D721Med (cell line): ENCODE measurements at places on chromosomes 3 and 15.

DNA sequence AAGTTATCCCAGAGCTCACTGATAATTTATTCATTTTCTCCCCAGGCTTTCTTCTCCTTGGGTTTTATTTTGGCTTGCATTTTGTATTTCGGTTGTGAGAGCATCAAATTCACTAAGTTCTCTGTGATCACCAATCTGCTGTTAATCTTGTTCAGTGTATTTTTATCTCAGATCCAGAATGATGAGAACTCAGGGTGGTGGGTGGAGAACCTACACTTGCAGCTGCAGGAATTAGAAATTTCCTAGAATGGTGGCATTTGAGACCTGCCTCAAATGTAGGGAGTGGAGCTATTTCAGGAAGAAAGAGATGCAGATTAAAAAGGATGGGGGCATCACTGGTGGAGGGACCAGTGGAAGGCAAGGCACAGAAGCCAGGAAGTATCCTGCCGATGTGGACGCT lies 129.6 kb downstream of the OPA1 start:
- DNase-seq = no peak

DNA sequence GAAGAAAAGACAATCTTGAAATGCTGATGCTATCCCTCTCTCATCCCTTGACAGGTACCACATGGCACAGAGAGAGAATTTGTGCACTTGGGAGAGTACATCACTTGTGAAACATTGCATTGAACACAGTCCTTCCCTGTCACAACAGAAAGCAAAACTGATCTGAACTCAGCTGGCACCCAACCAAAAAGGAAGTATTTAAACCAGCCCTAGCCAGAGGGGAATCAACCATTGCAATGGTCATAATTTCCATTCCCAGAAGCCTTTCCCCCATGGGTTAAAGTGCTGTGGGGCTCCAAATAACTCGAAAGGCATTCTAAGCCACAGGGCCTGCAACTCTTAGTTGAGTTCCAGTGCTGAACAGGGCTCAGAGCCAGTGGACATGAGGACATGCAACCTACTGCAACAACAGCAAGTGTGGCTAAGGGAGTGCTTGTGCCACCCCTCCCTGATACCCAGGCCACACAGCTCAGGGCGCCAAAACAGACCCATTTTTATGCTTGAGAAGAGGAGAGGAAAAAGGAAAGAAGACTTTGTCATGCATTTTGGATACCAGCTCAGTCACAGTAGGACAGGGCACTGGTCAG lies 530.8 kb upstream of the BCHE start:
- DNase-seq = no peak

DNA sequence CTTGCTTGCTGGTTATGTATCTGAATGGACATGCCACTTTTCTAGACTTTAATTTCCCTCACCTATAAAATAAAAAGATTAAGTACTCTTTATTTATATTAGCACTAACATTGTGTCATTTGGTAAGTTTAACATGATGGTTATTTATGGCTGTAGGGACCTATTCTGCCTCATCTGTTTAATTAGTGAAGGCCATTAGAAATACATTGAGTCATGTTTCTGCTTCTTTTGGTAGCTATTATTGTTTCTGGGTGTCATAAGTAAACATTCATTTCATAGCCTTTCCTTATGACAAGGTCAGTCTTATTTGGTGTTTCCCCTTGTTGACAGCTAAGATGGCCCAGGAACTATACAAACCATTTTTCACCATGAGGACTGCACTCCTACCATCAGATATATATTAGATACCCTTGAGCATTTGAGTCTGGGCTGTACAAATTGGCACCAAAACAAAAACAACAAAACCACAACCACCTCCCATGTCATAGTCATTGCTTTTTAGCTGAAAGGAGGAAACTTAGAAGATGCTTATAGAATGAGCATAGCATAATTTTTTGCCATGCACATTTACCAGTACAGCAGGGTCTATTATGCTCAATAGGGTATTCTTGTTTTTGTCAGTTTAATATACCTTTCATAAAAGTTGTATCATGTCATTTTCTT lies 39.3 kb downstream of the SRP14 start:
- DNase-seq = no peak

- no peak for DNase-seq
Measured at GRCh38 chr3:126077754-126078153, 6.2 kb downstream of the SLC41A3 start.

DNA sequence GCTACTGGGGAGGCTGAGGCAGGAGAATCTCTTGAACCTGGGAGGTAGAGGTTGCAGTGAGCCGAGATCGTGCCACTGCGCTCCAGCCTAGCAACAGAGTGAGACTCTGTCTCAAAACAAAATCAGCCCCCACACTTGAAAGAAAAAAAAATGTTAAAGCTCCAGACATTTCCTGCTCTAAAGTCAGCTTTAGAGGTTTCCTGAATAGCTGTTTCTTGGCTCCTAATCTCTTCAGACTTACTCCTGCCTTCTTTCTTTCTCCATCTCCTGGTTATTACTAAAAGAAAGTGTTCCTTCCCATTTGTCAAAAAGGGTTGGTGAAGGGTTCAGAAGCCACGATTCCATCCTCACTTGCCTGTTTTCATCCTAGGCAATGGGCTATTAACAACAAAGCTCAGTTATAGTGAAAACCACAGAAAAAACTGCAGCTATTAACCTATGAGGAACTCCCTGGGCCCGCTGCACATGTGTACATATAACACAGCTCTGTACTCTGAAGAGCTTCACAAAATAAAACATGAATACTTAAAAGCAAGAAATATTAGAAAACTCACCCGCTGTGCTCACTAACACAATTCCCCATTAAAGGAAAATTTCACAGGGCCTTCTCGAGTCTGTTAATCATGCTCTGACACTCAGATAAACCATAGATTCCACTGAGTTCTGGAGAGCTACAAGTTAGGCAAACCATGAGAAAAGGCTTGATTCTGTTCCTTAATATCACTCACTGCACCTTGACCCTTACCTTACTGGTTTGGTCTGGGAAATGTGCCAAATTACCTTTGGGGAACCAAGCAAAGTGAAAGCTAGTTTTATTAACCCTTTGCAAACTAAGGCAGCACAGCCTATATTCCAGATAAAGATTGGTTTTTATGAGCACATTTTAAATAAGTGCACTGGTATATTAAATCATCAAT lies 89.9 kb upstream of the TSPAN3 start:
- no peak for DNase-seq

GRCh38 chr3:156769721-156770654 lies 56.2 kb upstream of the LEKR1 start:
- no peak for DNase-seq

GRCh38 chr3:101155825-101156224 lies 162.6 kb upstream of the ABI3BP start:
- DNase-seq = no peak

DNA sequence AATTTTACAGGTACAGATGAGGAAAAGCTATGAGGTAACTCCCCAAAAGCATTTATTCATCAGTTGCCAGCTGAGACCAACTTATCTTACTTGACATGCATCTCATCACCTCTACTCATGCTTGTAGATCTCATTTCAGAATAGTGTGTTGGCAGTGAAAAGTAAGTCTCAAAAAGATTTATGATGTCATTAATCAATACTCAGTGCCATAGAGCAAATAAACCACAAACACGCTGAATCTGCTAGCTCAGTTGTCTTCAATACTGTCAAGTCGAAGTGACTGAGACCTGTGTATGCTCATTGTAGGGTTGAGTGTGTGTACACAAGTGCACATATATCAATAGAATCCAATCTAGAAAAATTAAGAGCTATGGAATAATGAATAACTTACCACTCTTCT lies 413.5 kb downstream of the CNTN3 start:
- no peak for DNase-seq

- DNase-seq = no peak
Measured at GRCh38 chr3:188339410-188340295, 185.7 kb downstream of the LPP start.

DNA sequence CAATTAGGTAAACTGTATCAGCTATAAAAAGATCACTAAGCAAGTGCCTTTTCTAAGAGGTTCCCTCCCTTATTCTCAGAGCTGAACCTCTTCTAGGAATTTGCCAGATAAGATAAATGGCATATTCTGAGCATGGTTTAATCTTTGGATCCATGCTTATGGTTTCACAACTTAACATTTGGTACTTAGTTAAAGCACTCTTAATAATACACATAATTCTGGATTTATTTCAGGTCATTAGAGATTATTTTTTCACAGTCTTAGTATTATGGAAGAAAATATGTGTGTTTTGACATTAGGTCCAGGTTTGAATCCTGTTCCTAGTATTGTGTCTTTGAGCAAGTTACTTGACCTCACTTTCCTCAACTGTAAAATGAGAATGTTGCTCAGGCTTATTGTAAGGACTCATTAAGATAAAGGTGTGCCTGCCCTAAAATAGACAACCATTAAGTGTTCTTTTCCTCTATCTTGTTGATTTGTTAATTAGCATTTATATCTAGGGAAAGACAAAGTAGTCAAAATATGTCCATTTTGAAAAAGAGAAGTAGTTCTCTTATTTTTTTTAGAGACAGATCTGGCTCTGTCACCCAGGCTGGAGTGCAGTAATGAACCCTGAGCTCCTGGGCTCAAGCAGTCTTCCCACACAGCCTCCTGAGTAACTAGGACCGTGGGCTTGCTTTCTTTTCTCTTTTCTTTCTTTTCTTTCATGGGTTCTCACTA lies 43.4 kb downstream of the TSC22D2 start:
- DNase-seq = no peak

DNA sequence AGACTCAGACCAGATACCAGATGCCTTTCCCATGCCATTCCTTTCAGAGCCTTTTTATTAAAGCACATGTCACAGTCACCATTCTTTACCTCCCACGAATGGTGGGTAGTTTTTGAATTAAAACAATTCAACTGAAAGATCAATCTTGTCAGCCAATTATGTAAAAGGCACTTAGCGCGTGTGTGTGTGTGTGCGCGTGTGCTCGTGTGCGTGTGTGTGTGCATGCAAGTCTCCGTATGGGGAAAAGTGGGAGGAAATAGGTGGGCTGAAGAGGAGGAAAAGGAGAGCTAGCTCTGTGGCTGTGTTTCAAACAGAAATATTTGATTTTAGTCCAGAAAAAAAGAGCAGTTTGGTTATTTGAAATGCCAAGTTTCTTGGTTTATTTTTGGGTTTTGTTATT lies 177.2 kb downstream of the KCNAB1 start:
- no peak for DNase-seq

- DNase-seq = no peak
Measured at GRCh38 chr15:74831813-74832495, 5.5 kb downstream of the CPLX3 start.

GRCh38 chr15:90862487-90862886 lies 5.9 kb upstream of the FURIN start:
- DNase-seq = no peak

GRCh38 chr15:82118040-82118439 lies 72.2 kb upstream of the MEX3B start:
- no peak for DNase-seq

DNA sequence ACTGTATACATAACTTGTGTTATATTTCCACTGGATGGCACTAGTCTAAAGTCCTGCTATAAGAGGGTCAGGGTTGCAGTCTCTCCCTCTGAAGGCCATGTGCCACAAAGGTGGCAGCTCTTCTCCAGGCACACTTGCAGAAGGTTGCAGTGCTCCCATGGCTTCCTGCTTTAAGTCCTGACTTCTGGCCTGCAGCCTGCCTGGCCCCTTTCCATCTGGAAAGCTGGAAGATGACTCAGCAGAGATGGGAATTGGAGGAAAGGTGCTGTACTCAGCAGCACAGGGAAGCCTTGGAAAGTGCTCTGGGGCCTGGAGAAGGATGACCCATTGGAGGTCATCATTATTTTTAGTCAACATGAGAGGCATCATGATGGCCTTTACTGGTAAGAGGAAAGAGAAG lies 40.9 kb upstream of the MRPL3 start:
- no peak for DNase-seq

GRCh38 chr3:4742359-4742758 lies 236.9 kb upstream of the BHLHE40 start:
- DNase-seq = no peak

DNA sequence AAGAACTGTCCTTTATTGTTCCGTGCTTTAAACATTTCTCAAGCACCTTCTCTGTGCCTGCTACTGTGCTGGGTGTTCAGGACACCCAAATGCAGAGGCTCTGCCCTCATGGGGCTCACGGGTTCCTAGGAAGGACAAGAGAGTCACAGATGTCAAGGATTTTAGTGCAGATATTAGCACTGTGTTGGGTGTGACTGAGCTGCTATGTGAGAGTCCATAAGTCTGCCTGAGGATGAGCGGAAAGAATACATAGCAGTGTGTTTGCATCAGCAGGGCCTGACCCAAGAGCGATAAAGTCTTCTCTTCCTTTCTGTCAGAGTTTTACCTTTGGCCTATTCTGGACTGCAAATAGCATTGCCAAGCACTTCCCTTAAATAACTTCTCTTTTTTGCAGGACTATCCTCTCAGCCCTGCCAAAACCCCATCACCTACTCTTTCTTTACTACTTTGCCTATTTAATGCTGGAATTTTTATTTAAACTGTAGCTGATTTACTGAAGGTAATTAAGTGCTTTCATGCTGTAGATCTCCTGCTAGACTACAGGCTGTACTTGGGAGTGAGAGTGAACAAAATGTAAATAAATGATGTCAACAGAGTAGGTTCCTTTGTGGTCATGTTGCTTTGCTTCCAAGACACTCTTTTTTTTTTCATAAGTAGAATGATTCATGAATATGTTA lies 459.4 kb upstream of the TPRG1 start:
- DNase-seq = no peak

DNA sequence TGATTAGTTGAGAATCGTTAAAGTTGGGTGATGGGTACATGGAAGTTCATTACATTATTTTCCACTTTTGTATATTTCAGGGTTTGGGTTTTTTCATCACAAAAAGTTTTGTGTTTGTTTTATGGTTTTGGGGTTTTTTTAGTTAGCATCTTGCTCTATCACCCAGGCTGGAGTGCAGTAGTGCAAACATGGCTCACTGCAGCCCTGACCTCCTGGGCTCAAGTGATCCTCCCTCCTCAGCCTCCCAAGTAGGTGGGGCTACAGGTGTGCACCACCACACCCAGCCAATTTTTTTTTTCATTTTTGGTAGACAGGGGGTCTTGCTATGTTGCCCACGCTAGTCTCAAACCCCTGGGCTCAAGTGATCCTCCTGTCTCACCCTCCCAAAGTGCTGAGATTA lies 100.1 kb upstream of the CHD2 start:
- no peak for DNase-seq

GRCh38 chr3:24382647-24383046 lies 112.0 kb downstream of the THRB start:
- DNase-seq = no peak

DNA sequence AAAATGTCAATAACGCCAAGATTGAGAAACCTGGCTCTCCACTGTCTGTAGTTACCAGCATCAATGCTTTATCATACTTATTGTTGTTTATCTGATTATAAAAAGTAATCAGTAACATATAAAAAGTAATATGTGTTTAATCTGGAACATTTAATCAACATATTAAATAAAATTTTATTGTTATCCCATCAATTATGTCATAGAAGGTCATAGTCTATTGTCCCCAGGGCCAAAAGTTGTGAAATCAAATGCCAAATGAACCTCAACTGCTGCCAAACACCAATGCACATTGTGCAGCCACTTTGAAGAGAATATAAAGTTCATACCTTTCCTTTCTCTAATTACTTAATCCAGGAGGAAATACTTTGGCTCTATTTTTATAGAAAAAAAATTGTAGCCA lies 106.6 kb downstream of the EOMES start:
- DNase-seq = no peak

- DNase-seq = no peak
Measured at GRCh38 chr3:98445949-98446406, 17.0 kb upstream of the OR5K1 start.

GRCh38 chr3:195512798-195513345 lies 30.3 kb downstream of the PPP1R2 start:
- DNase-seq = no peak

- DNase-seq = no peak
Measured at GRCh38 chr3:49016414-49017228, 1.8 kb downstream of the DALRD3 start.

- no peak for DNase-seq
Measured at GRCh38 chr3:48219543-48219942, 3.8 kb upstream of the CAMP start.
